NCI-H460 (cell line): ENCODE measurements at places on chromosomes 2 and 18.

- DNase-seq, result no peak
Measured at GRCh38 chr2:203869223-203870042, 1.9 kb downstream of the CTLA4 start.

DNA sequence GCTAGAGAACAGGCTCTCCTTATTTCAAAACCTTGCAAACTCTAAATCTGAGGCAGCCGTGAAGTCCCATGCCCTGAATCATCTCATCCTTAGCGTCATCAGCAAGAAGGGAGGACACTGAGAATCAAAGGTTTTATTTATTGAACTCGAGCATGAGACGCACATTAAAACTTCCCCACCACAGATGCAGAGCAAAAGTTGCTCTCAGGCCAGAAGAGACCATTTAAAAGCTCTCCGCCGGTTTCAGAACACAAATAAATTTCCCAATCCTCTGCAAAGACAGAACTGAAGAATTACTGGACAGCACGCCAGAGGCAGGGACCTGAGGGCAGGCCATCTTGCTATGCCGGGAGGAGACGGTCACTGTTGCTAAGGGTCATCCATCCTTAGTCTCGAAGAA lies 1.3 kb downstream of the AMMECR1L start:
- peak; percentile 30 for DNase-seq

DNA sequence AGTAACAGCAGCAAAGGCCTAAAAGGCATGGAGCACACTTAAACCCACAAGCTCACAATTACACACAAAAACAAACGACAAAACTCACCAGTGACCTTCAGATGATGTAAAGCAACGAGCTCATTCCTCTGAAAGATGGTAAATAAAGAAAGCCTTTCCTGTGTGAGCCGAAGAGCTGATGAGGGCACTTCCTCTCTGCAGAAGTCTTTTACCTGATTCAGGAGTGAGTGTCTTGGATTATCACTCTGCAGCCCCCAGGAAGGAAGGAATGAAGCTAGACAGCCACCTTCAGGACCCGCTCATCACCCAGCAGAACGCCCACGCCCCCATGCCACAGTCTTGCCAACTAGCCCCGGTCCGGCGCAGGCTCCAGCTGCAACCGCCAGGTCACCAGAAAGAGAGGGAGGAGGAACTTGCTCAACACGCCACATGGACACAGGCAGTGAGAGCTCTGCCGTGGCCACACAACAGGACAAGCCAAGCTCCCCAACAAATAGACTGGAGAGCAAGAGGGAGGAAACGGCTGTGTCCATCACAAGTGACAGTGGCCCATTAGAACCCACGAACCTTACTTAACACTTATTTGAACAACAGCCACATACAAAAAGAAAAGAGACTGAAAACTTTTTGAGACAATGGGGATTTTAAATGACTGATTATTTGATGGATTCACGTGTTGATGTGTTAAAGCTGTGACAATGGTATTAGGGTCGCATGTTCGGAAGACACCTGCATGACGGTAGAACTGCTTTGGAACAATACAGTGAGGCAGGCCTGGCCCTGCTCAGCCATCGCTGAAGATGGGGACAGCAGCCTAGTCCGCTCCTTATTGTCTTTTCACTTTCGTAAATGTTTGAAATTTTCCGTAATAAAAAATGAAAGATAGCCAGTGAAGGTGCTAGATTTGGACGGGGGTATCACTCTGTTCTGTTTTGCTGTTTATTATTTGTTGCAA lies 127.3 kb downstream of the HDAC4 start:
- DNase-seq, result no peak

GRCh38 chr18:58152891-58153290 lies 108.9 kb downstream of the NEDD4L start:
- DNase-seq, result no peak

GRCh38 chr18:10856132-10856531 lies 293.2 kb downstream of the PIEZO2 start:
- no peak for DNase-seq

- no peak for DNase-seq
Measured at GRCh38 chr2:60483401-60483800, 70.1 kb downstream of the BCL11A start.

DNA sequence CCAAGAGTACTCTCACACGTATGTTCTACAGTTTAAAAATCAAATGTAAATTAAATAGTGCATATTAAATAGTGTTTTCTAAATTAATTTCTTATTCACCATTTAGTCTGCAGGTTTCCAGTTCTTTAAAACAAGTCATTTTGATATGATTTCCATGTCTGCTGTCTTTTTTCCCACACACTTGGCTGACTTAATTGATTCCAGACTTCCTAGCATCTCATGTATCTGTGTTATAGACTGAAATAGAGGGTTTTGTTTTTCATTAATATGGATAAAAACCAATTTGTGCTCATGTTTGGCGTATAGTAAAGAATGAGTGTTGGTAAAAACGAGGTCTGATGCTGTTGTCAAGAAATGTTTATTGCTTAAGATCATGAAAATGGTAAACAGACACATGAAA lies 104.3 kb downstream of the SRBD1 start:
- DNase-seq, result no peak

- DNase-seq, result no peak
Measured at GRCh38 chr2:229856413-229856812, 65.4 kb downstream of the TRIP12 start.

DNA sequence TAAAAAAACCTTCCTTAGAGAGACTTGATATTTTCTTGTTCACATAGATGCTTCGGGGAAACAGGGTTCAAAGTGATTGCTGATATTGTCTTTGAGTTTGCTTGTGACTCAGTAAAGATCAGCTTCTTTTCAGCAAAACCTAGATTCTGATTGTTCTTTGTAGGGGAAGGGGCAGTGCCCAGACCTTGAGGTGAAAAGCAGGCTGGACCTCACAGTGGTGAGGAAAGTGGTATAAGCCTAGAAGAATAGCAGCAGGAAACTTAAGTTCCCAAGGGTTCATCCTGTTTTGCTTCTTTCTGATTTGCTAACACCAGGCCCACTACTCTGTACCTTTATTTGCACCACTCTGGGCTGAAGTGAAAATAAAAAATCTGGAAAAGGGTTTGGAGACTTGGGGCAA lies 20.9 kb downstream of the UBXN4 start:
- DNase-seq, result no peak

- no peak for DNase-seq
Measured at GRCh38 chr18:50193796-50194630, 934 bp downstream of the MYO5B start.

- no peak for DNase-seq
Measured at GRCh38 chr18:22175346-22175745, 6.0 kb downstream of the GATA6 start.

DNA sequence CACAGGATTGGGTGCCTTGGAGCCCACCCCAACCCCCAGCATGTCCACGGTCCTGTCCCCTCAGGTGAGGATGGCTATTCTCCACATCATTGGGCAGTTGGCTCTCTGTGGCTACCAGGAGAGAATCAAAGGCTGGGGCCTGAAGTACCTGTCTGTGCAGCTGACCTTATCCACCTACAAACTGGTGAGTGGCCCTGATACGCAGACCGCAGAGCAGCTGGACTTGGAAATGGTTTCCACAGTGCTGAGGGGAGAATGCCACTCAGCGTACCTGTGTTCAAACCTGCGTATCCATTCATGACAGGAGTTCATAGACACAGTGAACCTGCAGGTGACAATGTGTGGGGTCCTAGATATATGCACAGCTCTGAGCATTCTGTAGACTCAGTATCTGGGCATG lies 21.6 kb downstream of the MROH2A start:
- DNase-seq, result no peak

DNA sequence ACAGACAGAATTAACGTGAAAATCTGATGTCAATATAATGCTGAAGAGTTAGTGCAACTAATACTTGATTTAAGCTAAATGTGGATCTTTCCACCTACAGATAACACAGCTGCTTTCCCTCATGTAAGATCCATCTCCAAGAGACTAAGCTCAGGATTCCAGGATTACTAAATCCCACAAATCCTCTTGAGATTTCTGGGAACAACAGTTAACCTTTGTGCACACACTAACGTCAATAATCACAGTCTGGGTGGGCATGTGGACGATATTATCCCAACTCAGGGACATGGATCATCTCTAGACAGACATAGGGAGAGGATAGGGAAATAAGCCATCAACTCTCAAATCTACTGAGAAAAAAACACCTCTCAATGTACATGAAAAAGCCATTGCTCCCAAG lies 432.6 kb downstream of the SATB2 start:
- no peak for DNase-seq

- no peak for DNase-seq
Measured at GRCh38 chr2:177429688-177430325, 37.2 kb downstream of the AGPS start.

GRCh38 chr2:19380532-19380931 lies 22.1 kb upstream of the OSR1 start:
- DNase-seq, result no peak

- no peak for DNase-seq
Measured at GRCh38 chr2:25964891-25965290, 17.4 kb downstream of the KIF3C start.

- no peak for DNase-seq
Measured at GRCh38 chr2:217743966-217744761, 258.6 kb downstream of the TNS1 start.
